ENCODE measurements at places on chromosomes 16 and 17. TPM values are rescaled to one million over a fixed set of nuclear protein-coding genes. Genes with fewer than 3 reads are reported as not detected.

TEKT5 gene
- polyA plus RNA-seq = 0.37 TPM

KRTAP4-3 gene
- polyA plus RNA-seq = not detected

CDRT15L2 gene
- polyA plus RNA-seq = not detected

CCL8 gene
- 0.31 TPM for polyA plus RNA-seq

NPIPA2 gene
- not detected for polyA plus RNA-seq

TOM1L1 gene
- 59.4 TPM for polyA plus RNA-seq

HOXB1 gene
- polyA plus RNA-seq = 0.10 TPM

GPR139 gene
- polyA plus RNA-seq = not detected

USP22 gene
- 225 TPM for polyA plus RNA-seq
